HS-27A (cell line): ENCODE measurements at places on chromosomes 7 and 10.

- DNase-seq, result no peak
These were observed 203.2 kb downstream of the PCLO start for GRCh38 chr7:82959528-82959927.

DNA sequence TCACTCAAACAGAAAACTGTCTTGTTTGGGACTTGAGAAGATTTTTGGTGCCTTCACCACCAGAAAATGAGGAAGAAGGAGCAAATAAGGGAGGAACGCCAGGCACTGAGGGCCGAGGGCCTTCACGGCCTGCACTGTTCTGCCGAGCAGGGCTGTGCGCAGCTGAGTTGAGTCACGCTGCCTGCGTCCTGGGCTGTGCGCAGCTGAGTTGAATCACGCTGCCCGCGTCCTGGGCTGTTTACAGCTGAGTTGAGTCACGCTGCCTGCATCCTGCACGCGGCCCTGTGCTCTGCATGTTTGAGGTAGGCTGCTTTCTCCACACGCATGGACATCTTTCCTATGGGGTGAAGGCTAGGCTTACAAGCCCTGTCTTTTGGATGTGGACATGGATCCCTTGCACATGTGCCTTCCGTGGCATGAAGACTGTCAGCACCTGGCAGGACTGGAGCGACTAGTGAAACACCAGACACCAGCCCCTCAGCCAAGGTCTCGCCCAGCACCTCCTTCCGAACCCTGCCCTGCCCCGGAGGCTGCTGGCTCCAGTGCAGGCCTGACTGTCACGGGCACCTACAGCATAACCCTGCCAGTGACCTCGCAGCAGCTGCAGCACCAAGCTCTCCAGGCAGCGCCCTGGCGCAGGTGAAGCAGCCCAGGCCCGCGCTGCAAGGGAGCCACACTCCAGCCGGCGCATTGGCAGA lies 96.7 kb downstream of the HTR5A start:
- peak; percentile 50 for DNase-seq

GRCh38 chr10:65341323-65341925 lies 1584.4 kb upstream of the LRRTM3 start:
- no peak for DNase-seq

GRCh38 chr10:129045599-129045998 lies 421.4 kb upstream of the MGMT start:
- no peak for DNase-seq

DNA sequence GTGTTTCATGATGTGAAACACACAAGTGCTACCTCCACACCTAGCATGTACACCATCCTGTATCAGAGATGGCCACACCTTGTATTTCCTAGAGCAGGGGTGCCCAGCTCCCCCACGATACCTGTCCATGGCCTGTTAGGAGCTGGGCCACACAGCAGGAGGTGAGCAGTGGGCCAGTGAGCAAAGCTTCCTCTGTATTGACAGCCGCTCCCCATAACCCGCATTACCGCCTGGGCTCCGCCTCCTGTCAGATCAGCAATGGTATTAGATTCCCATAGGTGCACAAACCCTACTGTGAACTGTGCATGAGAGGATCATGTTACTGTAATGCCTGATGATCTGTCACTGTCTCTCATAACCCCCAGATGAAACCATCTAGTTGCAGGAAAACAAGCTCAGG lies 145.6 kb upstream of the RNF32 start:
- no peak for DNase-seq

DNA sequence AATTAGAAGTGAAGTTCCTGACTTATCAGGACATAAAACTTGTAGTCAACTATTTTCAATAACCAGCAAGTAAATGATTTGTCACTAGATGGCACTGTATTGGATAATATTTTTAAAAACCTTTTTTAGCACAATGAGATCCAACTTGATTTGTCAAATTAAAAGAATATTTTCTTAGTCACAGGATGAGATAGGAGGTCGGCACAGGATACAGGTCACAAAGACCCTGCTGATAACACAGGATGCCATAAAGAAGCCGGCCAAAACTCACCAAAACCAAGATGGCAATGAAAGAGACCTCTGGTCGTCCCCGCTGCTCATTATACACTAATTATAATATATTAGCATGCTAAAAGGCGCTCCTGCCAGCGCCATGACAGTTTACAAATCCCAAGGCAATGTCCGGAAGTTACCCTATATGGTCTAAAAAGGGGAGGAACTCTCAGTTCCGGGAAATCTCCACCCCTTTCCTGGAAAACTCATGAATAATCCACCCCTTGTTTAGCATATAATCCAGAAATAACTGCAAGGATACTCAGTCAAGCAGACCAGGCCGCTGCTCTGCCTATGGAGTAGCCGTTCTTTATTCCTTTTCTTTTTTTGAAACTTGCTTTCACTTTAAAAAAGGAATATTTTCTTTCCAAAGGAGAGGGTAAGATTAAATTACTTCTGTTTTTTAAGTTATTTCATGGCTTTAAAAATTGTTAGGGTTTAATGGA lies 255.7 kb upstream of the MKLN1 start:
- peak; percentile 80 for DNase-seq

DNA sequence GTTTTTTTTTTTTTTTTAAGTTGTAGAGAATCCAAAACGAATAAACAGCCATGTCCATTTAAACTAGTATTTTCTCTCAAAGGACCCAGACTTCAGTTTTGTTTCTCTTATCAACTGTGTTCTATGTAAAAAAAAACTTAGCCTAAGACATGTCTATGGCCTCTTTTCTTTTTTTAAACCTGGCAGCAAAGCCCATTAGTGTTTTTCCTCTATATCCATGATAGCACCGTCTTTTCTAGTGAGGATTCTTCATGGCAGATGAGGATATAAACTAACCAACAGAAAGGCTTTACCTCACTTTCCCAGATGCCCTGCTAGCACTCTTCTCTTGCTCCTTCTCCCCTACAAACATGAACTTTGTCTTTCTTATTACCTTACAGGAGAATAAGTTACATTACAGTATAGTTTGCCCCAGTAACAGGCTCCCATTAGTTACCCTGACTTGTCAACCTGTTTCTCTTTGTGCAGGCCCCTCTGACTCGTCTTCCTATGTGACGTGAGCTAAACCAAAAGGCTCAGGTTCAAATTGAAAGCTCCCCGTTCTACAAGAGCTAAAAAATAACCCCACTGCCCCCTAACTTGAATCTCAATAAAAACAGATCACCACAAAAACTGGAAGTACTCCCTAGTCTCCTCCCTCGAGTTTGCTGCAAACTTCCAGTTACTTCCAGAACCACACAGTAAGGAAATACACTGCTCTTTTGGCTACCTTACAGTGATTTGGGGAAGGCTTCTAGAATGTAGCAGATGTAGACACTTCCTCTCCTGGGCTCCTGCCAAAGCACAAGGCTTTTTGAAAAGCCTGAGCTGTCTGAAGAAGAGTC lies 20.1 kb downstream of the P4HA1 start:
- DNase-seq, result no peak

DNA sequence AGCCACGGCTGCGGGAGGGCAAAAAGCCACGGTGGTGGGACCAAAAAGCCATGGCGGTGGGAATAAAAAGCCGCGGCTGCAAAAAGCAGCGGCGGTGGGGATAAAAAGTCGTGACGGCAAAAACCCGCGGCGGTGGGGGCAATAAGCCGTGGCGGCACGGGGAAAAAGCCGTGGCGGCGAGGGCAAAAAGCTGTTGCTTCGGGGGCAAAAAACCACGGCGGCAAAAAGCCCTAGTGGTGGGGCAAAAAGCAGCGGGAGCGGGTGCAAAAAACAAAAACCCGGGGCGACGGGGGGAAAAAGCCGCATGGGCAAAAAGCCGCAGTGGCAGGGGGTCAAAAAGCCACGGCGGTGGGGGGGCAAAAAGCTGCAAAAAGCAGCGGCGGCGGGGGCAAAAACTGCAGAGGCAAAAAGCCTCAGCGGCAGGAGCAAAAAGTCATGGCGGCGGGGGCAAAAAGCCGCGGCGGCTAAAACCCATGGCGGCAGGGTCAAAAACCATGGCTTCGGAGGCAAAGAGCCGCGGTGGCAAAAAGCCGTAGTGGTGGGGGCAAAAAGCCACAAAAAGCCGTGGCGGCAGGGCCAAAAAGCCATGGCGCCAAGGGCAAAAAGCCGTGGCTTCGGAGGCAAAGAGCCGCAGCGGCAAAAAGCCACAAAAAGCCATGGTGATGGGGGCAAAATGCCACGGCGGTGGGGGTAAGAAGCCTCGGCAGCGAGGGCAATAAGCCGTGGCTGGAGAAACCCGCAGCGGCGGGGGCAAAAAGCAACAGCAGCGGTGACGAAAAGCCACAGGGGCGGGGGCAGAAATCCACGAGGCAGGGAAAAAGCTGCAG lies 525.8 kb downstream of the ZNF33B start:
- DNase-seq, result no peak

DNA sequence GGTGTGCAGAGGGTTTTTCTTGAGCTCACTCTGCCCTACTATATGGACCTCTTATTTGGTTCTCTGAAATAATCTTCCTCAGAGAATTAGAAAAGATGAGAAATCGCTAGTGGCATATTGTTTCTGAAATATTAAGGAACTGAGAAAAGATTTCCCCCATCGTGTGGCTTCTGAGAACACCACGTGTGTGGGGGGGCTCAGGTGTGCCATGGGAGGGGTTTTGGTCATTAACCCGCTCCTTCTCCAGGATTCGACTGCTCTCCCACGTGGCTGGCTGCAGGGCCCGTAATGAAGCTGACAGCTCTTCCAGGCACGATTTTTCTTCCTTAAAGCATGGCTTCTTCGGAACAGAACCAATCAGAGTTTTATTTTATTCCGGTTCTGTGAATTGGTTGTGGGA lies 67.7 kb downstream of the XRCC2 start:
- DNase-seq, result no peak
